ENCODE measurements at places on chromosomes 4 and X. TPM values are rescaled to one million over a fixed set of nuclear protein-coding genes. Genes with fewer than 3 reads are reported as not detected.

MAGED1 gene
- 53.0 TPM for total RNA-seq

- no peak overlapping the region for H3K4me3 ChIP-seq
- H3K36me3 ChIP-seq = no peaks in the 10 kb centered on the region
- no peak overlapping the region for H3K27ac ChIP-seq
Observed at GRCh38 chrX:25009407-25009806, 6.4 kb downstream of the ARX start.

DNA sequence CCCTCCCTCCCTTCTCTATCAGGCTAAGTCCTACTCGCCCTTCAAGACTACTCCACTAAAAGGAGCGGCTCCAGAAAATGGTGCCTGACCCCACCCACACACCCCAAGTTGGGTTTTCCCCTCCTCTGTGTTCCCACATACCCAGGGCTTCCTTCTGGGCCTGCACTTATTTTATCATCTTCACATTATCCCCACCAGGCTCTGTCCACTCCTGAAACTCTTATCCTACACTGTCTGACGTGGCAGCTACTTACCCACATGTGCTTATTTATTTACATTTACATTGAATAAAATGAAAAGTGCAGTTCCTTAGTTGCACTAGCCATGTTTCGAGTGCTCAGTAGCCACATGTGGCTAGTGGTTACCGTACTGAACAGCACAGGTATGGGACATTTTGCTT, 5.1 kb upstream of the KDM5C start:
- no peak overlapping the region for H3K4me3 ChIP-seq
- DNase-seq = no peak
- H3K4me1 ChIP-seq = no peaks in the 10 kb centered on the region
- no peaks in the 10 kb centered on the region for H3K27me3 ChIP-seq
- H3K27ac ChIP-seq = no peak overlapping the region

DNA sequence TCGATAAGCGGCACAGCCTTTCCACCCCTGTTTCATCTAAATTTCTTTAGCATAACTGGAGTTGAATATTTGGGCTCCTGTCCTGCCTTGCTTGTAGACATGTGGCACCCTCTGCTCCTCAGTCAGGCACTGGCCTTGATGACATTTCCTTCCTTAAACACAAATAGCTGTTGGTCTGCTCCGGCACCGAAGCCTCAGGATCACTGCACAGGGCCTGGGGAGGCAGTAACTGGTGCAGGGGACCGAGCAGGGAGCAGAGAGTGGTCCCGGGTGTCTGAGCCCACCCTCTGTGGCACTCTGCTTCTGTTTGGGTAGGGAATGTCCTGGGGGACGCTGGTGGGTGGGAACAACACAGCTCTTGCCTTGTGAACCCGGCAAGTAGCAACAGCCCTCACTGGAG, 13.6 kb downstream of the RGS12 start:
- no peaks in the 10 kb centered on the region for H3K27me3 ChIP-seq
- no peaks in the 10 kb centered on the region for H3K36me3 ChIP-seq
- H3K4me1 ChIP-seq = peaks cover 40% of the 10 kb centered on the region
- peak overlapping the region; percentile 47 for H3K27ac ChIP-seq
- no peak overlapping the region for H3K4me3 ChIP-seq

Measured in lower lobe of right lung (tissue), 2 donors.